ENCODE measurements at places on chromosomes 5 and 9. TPM values are rescaled to one million over a fixed set of nuclear protein-coding genes. Genes with fewer than 3 reads are reported as not detected.

The SLC23A1 gene
- total RNA-seq = not detected

The TXNDC8 gene
- not detected for total RNA-seq

The ENHO gene
- not detected for total RNA-seq

The MZB1 gene
- total RNA-seq = 0.22 TPM

DNA sequence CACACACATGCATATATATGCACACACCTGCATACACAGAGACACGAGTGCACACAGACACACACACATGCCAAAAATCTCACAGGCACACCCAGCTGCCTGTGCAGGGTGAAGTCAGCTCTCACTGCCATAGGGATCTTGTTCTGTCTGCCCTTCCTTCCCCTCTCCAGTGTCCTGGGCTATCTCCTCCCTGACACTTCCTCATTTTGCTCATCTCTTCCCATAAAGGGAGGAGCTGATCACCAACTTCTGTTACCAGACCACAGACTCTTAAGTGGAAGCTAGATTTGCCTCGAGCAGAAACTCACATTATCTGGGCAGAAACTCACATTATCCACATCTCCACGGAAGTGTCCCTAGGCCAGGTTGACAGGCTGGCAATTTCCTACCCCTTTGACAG lies 28.7 kb downstream of the LCP2 start:
- DNase-seq = no peak

DNA sequence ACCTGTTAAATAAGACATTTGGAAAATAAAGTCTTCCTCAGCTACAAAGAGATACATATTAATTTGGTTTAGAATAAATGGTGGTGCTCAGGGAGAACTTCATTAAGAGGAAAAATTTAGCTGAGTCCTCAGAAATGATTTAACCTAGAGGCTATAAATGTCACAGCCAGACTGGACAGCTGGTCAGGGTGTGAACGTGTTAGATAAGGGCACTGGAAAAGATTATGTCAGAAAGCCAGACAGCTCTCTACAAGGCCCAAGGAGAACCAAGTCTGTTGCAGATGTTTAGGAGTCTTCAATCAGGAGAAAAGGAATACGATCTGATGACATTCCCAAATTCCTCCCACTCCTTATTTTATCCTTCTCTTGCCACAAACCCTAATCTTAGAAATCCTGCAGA lies 265.2 kb downstream of the MAT2B start:
- DNase-seq = no peak

The CCNO gene
- not detected for total RNA-seq

DNA sequence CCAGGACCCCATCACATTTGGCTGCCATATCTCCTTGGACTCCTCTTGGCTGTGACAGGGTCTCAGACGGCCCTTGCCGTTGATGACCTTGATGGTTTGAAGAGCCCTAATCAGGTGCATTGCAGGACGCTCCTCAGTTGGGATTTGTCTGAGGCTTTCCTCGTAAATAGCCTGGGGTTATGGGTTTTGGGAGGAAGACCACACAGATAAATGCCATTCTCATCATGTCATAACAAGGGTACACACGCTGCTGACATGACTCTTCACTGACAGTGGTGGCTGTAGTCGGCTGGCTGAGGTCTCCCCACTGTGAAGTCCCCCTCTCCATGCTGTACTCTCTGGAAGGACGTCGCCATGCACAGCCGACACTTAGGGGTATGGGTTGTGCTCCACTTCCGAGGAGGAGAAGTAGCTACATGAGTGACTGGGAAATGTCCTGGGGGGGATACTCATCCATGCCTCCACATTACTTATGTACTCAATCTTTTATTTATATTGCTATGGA lies 42.9 kb upstream of the SPTLC1 start:
- no peak for DNase-seq

DNA sequence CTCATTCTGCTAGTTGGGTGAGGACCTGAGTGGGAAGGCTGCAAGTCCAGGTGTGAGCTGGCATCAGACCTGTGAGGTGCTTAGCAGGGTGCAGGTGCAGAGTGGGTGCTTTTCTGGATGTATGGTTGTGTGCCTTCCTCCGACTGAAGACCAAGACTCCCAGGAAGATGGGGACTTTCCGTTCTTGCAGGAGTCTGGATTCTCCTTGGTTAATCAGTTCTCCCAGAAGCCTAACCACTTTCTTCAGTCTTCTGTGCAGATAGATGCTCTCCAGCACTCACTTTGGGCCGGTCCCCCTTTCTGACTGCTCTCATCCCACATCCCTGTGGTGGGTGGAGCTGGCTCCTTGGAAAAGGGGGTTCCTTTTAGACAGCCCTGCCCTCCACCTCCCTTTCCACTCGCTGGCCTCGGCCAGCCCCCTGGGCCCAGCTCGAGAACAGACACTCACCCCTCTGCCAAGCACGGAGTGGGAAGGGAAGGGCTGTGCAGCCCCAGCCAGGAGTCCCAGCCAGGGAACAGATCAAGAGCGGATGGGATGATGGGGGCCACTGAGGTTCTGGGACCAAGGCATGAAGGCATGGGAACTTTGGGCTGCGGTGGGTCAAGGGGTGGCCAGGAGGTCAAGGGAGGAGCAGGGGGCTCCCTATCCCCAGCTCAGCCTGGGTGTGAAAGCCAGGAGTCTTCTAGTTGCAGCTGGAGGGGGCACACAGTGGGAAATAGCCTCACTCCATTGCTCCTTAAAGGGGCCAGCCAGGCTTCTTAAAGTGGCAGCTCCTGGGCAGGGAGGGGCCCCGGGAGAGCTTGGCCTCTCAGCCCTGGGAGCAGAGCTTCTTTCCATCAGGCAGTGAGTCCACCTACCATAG lies 62.4 kb downstream of the FGF18 start:
- DNase-seq = no peak

GRCh38 chr9:26520141-26520540 lies 372.5 kb downstream of the CAAP1 start:
- no peak for DNase-seq

GRCh38 chr5:60677850-60678664 lies 21.9 kb downstream of the DEPDC1B start:
- DNase-seq = peak; percentile 65

DNA sequence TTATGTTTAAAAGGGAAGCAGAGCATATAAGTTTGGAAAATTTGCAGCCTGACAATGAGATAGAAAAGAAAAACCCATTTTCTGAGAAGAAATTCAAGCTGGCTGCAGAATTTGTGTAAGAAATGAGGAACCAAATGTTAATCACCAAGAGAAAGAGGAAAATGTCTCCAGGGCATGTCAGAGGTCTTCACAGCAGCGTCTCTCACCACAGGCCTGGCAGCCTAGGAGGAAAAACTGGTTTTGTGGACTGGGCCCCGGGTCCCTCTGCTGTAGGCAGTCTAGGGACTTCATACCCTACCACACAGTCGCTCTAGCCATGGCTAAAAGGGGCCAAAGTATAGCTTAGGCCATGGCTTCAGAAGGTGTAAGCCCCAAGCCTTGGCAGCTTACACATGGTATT lies 32.1 kb upstream of the HSD17B4 start:
- no peak for DNase-seq

The FABP6 gene
- not detected for total RNA-seq

The GPSM1 gene
- total RNA-seq = 30.2 TPM

DNA sequence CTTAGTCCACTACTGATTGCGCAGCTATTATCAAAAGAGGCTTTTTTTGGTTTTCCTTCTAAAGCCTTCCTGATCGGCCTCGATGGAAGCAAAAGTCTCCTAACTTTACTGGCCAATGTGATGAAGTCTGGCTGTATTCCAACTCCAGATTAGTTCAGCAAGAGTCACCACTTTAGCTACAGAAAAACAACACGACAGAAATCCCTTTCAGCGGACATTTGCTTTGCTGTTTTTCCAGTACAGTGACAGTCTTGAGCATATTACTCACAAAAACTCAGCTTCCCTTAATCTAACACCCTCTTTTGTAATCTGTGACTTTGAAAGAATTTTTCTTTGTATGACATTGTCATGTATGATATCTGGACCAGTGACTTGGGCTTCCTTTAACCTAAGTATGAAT lies 95.7 kb downstream of the HOMER1 start:
- DNase-seq = no peak

The SPINK7 gene
- total RNA-seq = not detected

DNA sequence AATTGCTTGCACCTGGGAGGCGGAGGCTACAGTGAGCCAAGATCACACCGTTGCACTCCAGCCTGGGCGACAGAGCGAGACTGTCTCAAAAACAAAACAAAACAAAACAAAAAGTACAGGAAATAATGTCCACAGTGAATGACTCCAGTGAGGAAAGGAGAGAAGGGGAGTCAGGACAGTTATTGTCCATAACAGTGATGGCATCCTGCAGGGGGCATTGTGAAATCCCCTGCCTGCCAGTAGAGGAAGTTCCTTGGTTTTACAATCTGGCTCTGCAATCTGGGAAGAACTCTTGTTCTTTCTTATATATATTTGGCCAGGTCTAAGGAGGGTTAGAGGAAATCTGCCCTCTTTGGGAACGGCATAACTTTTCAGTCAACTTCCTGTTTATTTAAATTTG lies 8.2 kb downstream of the SH3GL2 start:
- peak; percentile 6 for DNase-seq

GRCh38 chr5:61087921-61088320 lies 74.3 kb downstream of the SMIM15 start:
- DNase-seq = no peak

- no peak for DNase-seq
Measured at GRCh38 chr5:173557123-173557903, 59.1 kb downstream of the BOD1 start.

- no peak for DNase-seq
Measured at GRCh38 chr9:85554349-85554748, 187.4 kb downstream of the AGTPBP1 start.

GRCh38 chr5:167982-168660 lies 23.2 kb upstream of the LRRC14B start:
- DNase-seq = peak; percentile 96

The POC5 gene
- 5.9 TPM for total RNA-seq

The DDX4 gene
- total RNA-seq = not detected

The CCDC171 gene
- total RNA-seq = 0.44 TPM

GRCh38 chr9:89425921-89426383 lies 72.0 kb downstream of the SEMA4D start:
- no peak for DNase-seq

DNA sequence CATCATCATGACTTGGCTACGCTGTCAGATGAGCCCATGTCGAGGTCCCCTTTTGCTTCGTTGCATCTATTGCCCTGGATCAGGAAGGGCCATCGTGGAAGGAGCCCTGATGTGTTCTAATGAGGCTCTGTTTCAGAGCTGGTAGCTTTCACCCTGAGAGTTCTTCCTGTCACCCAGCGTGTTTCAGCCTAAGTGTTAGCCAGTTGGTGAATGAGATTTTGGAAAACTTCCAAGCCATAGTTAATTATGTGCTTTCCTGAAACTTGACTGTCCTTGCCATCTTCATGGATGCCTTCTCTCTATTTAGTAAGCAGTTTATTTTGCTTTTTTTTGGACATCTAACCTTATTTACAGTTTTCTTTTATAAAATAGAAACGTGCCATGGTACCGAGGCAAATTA lies 1695.4 kb upstream of the WWC1 start:
- no peak for DNase-seq

- peak; percentile 65 for DNase-seq
Measured at GRCh38 chr9:94135222-94135621, 51.0 kb downstream of the PTPDC1 start.

DNA sequence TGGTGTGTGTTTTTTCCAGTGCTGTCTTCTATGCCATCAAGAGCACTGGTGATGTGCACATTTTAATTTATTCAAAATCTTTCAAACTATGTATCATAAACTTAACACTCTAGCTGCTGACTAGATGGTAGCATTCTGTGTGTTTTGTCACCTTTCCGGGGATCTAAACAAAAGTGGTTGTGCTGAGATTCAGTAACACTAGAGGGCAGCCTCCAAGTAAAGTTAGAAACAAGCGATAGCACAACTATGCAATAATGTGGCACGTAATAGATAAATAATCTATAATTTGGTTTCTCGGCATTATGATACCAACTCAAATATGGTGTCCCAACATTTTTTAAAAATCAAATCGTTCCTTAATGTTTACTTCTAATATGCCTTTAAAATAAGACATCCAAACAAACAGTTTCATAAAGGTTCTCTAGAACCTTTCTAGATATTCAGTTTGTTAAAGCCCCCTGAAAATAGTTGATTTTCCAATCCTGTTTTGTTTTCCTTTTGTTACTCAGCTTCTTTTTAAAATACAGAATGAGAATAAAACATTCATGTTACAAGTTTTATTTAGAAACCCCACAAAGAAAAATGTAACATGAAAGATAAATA lies 16.9 kb downstream of the SEMA6A start:
- DNase-seq = peak; percentile 49

- peak; percentile 88 for DNase-seq
Measured at GRCh38 chr5:119367502-119368237, 11.9 kb downstream of the TNFAIP8 start.

- DNase-seq = no peak
Measured at GRCh38 chr9:112278152-112278551, 55.3 kb downstream of the PTBP3 start.

DNA sequence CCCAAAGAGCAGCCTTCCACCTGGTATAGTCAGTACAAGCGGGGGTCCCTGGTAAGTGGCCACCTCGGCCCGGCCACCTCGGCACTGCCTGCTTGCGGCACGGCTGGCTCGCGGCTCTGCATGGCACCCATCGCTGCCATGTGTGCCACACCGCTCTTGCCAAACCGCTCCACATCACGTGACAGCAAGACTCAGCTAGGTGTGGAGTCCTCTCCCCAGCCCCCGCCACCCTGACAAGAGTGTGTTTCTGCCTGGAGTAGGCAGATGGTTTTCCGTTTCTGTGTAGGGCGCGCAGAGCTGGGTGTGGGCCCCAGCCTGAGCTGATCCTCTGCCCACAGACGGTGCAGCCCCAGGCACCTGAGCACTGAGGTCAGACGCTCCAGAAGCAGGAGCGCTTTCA lies 50.5 kb upstream of the FCN2 start:
- DNase-seq = no peak

GRCh38 chr5:159052401-159053011 lies 47.2 kb downstream of the EBF1 start:
- no peak for DNase-seq

DNA sequence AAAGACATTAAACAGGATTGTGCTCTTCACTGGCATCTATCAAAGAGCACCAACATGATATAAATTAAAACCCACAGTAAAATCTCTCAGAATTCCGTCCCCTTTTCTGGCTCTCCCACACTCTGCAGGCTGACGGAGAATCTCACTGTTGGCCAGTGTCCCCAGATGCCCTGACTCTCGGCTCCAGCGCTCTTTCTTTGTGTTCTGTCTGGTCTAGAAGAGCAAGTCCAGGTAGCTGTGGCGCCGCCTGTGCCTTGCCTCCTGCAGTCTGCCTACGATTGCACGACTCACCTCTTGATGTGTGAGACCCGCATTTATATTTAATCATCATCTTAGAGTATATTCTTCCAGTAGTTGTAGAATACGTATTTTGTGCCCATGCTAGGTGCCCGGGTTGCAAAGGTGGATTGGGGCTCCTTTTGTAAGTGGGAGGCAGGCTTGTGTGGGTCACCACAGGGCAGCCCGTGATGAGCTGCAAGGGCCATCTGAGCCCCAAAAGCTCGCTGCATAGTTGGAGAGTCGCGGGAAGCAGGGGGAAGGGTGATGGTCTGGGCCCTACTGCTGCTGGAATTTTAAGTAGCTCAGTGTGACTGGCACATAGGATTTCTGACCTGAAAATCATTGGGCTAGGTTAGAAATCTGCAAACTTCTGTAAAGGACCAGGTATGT lies 55.6 kb downstream of the EHMT1 start:
- DNase-seq = no peak
